SJSA1 (cell line): ENCODE measurements at places on chromosomes 2 and 18. TPM values are rescaled to one million over a fixed set of nuclear protein-coding genes. Genes with fewer than 3 reads are reported as not detected.

GRCh38 chr2:222333397-222333796 lies 34.6 kb upstream of the PAX3 start:
- no peak for DNase-seq

Gene CXCR1
- not detected in 2 replicates for total RNA-seq

DNA sequence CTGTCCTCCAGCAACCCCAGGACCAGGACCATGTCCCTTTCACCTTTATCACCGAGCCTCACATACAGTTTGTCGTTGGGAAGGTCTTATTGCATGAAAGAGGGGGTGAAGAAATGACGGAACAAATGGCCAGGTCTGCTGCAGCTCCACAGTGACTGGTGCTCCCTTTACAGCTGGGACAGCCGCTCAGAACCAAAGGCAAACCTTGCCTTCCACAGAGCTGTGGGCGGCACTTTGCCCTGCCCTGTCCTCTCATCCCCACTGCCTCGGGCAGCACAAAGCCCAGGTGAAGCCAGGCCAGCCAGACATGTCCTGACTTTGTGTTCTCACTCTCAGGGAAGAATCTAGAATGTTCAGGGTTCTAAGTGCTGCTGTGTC lies 961 bp downstream of the GPR55 start:
- peak; percentile 24 for DNase-seq

Gene LANCL1
- 28.6 and 38.1 TPM in 2 replicates for total RNA-seq

DNA sequence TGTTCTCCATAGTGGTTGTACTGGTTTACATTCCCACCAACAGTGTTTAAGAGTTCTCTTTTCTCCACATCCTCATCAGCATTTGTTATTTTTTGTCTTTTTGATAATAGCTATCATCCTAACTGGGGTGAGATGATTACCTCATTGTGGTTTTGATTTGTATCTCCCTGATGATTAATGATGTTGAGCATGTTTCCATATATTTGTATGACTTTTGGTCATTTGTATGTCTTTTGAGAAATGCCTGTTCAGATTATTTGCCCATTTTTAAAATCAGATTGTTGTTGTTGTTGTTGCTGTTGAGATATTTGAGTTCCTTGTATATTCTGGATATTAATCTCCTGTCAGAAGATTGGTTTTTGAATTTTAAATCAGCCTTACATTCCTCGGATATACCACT lies 147.5 kb downstream of the NCOA1 start:
- DNase-seq: no peak

- no peak for DNase-seq
Observed at GRCh38 chr2:127712999-127713398, 11.7 kb downstream of the SFT2D3 start.

- no peak for DNase-seq
Observed at GRCh38 chr2:239106966-239107365, 259.1 kb downstream of the TWIST2 start.
